ENCODE measurements at places on chromosomes 16 and 17. TPM values are rescaled to one million over a fixed set of nuclear protein-coding genes. Genes with fewer than 3 reads are reported as not detected.

RUNDC1 gene
- 12.0 TPM for total RNA-seq

LLGL2 gene
- 0.57 TPM for total RNA-seq

ZNF624 gene
- total RNA-seq = 3.1 TPM

SLC38A8 gene
- total RNA-seq = not detected

KRTAP3-2 gene
- total RNA-seq = not detected

C16orf89 gene
- 0.22 TPM for total RNA-seq

FBXL20 gene
- total RNA-seq = 11.3 TPM

CCL3 gene
- not detected for total RNA-seq

ARL5C gene
- total RNA-seq = not detected

CES5A gene
- total RNA-seq = not detected

CDR2L gene
- total RNA-seq = 44.7 TPM

SLFN14 gene
- not detected for total RNA-seq

ALOX15B gene
- not detected for total RNA-seq

NACA2 gene
- not detected for total RNA-seq

IRX6 gene
- total RNA-seq = not detected

CD79B gene
- not detected for total RNA-seq

PIGW gene
- 9.6 TPM for total RNA-seq

SOX8 gene
- 0.14 TPM for total RNA-seq

TRIM72 gene
- total RNA-seq = not detected

NOG gene
- 3.0 TPM for total RNA-seq

XYLT1 gene
- 64.1 TPM for total RNA-seq

FLII gene
- 376 TPM for total RNA-seq

LGALS9B gene
- not detected for total RNA-seq

KIF19 gene
- not detected for total RNA-seq

TBC1D3K gene
- not detected for total RNA-seq

C17orf78 gene
- total RNA-seq = not detected

ERN2 gene
- total RNA-seq = not detected

KCNH4 gene
- not detected for total RNA-seq

NEK8 gene
- total RNA-seq = 8.5 TPM

CYGB gene
- 73.5 TPM for total RNA-seq

SDR42E2 gene
- under 0.01 TPM for total RNA-seq

MT1A gene
- total RNA-seq = not detected

CCL5 gene
- total RNA-seq = 0.29 TPM

PPP1R27 gene
- total RNA-seq = not detected

NEUROD2 gene
- total RNA-seq = not detected

MT1G gene
- not detected for total RNA-seq

OGFOD1 gene
- total RNA-seq = 77.9 TPM

TPSAB1 gene
- total RNA-seq = not detected

SHISA6 gene
- total RNA-seq = not detected

RFFL gene
- 25.8 TPM for total RNA-seq

GRB2 gene
- 64.8 TPM for total RNA-seq

CXCL16 gene
- total RNA-seq = 0.57 TPM

SLC47A1 gene
- 0.14 TPM for total RNA-seq

HIC1 gene
- 148 TPM for total RNA-seq

CHST4 gene
- total RNA-seq = not detected

MPP2 gene
- 0.43 TPM for total RNA-seq

PSMD11 gene
- 155 TPM for total RNA-seq

Data from placental pericyte (primary cell).